RWPE2 (cell line): ENCODE measurements at places on chromosomes 7 and 10.

DNA sequence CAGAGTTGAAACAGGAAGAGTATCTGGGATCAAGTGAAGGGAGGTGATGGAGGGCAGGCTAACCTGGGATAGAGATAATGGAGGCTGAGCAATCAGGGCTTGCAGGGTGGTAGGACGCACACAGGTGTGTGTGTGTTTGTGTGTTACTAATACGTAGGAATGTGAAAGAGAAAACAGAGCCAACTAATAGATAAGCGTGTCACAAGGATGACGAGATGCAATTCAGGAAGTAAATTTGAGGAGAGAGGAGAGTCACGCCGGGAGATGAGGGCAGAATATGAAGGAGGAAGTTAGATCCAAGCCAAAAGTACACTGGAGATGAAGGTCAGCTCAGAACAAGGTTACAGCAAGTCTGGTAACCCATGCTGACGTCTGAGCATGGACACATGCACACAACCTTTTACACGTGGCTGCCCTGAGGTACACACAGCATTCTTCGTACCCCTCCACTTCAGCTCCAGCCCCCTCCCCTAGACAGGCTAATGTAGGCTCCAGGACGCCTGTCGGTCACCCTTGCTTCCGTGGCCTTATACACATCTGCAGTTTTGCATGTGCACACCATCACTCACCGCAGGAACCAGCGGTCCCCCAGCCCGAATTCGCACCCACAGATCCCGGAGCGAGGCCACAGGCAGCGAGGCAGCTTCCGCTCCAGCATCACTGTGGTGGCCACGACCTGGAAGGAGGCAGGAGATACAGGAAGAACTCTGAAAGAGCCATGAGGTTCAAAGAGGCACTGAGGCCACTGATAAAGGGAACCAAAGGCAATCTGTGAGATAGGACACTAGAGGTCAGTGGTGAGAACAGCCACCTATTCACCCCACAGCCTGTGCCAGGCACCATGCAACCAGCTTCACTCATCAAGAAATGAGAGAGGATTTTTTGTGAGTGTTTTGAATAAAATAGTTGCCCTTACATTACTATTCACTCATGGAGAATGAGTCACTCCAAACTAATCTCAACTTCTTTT, 23.7 kb upstream of the TRPV6 start:
- DNase-seq: no peak

GRCh38 chr10:70131560-70131937, 1.1 kb downstream of the AIFM2 start:
- DNase-seq: no peak

DNA sequence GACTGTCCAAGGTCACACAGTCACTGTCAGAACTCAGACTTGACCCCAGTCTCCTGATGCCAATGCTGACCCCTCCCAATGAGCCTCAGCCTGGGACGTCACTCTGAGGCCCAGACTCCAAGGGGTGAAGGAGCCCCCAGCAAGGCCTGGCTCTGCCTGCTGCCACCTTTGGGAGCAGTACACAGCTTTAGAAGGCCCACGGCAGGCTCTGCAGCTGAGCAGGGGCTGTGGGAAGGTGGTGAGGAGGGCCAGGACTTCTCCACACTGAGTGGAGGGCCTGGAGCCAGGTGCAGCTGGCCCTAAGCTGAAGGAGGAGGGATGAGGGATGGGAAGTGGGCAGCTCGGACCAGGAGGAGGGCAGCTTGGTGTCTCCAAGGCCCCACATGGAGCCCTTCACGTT, 23.9 kb upstream of the ZMIZ1 start:
- DNase-seq: peak; percentile 25

GRCh38 chr7:157250605-157251228, 86.1 kb upstream of the DNAJB6 start:
- no peak for DNase-seq

- no peak for DNase-seq
Observed at GRCh38 chr7:113125728-113126127, 7.4 kb upstream of the SMIM30 start.

GRCh38 chr10:79472951-79473350, 27.5 kb upstream of the ZCCHC24 start:
- no peak for DNase-seq

GRCh38 chr7:78734626-78735025, 718.8 kb downstream of the MAGI2 start:
- DNase-seq: no peak

GRCh38 chr7:30331338-30331737, 46.9 kb downstream of the ZNRF2 start:
- DNase-seq: no peak

DNA sequence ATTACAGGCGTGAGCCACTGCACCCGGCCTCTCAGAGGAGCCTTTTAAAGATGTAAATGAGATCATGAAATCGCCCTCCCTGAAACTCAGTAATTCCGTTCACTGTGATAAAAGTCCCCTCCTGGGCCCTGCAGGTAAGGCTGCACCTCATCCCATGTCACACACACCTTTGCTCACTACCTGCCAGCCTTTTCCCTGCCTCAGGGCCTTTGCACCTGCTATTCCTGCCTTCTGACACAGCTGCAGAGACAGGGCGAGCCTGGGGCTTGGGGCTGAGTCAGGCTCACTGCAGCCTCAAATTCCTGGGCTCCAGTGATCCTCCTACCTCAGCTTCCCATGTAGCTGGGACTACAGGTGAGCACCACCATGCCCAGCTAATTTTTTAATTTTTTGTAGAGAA, 118.8 kb downstream of the MYL10 start:
- no peak for DNase-seq

DNA sequence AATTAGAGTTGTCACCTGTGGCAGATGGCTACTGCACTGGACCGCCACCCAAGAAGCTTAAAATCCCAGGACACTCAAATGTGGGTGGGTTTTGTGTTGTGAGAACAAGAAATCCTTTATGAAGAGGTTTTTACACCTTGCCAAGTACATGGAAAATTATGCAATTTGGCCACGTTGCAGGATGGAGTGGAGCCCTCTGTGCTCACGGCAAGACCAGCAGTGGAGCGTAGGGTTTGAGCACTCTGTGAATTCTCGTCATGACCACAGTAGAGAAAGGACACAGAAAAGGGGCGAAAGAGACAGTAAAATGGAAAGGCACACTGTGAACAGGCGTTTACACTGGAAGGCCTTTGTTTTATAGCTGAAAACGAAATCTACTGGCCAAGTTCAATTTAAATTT, 222.6 kb downstream of the ADARB2 start:
- DNase-seq: no peak

DNA sequence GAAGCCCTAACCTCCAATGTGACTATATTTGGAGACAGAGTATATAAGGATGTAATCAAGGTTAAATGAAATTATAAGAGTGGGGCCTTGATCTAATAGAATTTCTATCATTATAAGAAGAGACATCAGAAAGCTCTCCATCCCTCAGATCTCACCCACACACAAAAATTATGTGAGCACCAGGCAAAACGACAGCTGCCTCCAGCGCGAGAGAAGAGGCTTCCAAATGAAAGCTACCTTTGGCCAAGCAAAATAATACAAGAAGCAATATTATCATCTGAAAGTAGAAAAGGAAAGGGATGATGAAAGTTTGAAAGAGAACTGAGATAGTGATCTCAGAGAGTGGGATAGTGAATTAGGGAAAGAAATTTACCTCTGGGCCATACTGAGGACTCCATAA, 1192.5 kb downstream of the NXPH1 start:
- DNase-seq: no peak

DNA sequence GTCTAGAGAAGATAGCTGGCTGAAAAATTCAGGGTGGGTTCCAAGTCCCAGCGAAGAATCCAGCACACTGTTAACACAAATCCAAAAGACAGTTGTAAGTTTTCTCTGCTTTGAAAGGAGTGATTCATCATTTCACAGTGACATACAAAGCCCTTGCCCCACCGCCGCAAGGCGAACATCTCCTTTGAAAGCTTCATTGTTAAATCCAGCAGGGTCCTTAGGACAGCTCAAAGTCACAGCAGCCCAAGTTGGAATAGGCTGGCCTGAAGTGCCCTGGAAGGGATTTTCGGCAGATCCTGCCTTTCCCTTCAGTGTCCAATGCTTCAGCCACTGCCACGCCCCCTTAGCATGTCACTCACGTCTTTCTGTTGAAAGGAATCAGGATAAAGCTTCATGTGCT, 526.1 kb downstream of the CALN1 start:
- no peak for DNase-seq

GRCh38 chr10:70893227-70894006, 5.1 kb upstream of the PCBD1 start:
- no peak for DNase-seq

- DNase-seq: no peak
Observed at GRCh38 chr10:20091698-20092097, 275.5 kb downstream of the PLXDC2 start.

GRCh38 chr7:135206941-135207391, 4.4 kb downstream of the WDR91 start:
- DNase-seq: no peak

GRCh38 chr10:25954851-25955250, 20.8 kb downstream of the MYO3A start:
- no peak for DNase-seq

- no peak for DNase-seq
Observed at GRCh38 chr7:18948521-18948920, 168.9 kb downstream of the TWIST1 start.

- DNase-seq: no peak
Observed at GRCh38 chr7:34430456-34430855, 227.6 kb upstream of the NPSR1 start.

DNA sequence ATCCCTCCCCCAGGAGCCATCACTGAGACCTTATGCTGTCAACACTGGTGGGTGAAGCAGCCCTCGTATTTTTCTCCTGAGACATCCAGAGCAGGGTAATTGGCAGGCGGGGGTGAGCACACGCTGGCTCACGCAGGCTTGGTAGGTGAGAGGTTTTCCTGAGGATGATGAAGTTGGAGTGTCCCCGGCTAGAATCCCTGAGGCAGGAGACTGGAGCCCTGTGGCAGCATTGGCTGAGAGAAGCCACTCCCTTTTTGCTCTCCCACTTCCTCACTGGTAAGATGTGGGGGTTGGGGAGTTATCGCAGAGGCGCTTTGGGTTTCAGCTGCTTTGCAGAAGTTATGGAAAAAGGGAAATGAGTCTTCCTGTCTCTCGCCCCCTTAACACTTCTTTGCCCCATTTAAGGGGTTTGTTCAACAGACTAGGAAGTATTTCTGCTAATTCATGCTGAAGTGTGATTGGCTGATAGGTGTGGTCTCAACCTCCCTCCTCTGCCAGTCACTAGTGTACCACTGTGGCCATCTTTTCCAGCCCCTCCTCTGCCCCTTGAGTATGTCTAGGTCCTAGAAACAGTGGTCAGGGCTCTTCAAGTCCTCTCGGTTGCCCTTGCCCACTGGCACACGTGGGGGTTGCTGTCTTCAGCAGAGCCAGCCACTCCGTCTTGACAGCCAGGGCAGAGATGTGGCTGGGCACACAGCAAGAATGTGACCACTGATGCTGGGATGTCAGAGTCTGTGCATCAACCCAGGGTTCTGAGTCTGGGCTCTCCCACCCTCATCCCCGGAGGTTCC, 5.7 kb downstream of the ARPC1B start:
- DNase-seq: no peak

DNA sequence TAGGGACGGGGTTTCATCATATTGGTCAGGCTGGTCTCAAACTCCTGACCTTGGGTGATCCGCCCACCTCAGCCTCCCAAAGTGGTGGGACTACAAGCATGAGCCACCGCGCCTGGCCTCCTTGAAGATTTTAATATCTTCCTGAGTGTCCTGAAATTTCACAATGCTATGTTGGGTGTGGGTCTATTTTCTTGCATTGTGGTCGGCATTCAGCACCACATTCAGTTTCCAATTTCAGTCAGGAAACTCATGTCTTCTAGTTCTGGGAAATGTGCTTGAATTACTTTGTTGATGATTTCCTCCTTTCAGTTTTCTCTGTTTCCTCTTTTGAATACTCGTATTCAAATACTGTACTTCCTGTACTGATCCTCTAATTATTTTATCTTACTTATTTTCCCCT, 49.3 kb upstream of the IL6 start:
- DNase-seq: no peak

GRCh38 chr7:116977172-116977571, 23.9 kb downstream of the ST7 start:
- DNase-seq: no peak

DNA sequence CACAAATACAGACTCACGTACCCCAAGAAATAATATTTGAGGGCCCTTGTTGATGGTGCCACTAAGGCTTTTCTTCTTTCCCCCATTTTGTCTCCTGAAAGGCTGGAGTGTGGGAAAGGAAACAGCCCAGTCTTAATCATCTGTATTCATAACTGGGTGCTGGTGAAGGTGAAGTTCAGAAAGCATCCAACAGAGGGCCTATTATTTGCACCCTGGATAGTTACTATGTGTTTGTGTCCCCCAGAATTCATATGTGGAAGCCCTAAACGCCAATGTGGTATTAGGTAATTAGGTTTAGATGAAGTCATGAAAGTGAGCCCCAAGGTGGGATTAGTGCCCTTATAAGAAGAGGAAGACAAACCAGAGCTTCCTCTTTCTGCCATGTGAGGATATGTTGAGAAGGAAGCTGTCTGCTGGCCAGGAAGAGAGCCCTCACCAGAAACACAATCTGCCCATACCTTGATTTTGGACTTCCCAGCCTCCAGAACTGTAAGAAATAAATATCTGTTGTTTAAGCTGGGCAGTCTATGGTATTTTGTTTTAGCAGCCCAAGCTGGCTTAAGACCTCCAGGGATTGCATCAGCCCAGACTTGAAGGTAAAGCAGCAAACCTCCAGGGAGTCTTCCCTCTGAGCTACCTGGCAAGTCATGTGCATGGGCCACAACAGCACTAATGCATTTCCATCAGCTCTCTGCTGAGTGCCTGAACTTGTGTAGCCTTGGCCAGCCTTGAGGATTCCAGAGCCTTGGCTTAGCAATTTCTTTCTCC, 90.0 kb upstream of the ADRB1 start:
- no peak for DNase-seq

GRCh38 chr7:148838905-148839304, 45.2 kb downstream of the EZH2 start:
- no peak for DNase-seq

DNA sequence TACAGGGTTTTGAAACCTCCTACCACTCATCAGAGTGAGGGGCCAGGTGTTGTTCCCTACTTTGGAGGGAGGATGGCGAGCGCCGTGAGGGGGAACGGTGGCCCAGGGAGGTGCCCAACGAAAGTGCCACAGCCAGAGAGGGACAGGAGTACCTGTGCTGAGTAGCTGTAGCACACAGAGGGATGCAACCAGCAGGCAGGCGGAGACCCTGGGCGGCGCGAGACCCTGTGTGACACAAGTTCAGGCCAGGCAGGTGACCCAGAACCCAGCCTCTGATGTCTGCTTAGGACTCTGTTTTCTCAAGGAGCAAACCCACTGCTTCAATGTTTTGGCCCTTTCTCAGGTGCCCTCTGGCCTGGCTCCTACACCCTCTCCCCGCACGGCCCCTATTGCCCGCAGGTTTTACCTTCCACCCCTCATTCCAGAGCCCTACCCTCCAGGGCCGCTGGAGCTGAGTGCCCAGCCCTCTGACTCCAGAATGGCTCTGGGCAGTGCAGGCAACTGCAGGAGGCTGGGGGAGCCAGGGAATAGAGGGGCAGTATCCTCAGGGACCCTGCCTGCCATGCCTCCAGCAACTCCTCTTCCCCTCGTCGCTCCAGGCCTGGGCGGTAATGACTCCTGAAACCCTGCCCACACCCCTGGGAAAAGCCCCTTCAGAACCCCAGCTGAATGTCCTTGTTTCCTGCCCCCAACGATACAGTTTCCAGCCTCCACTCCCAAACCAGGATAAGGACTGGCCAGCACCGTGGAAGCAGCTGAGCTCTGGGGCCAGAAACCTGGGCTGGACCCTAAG, 164.1 kb upstream of the RHEB start:
- DNase-seq: no peak

GRCh38 chr7:151187409-151188251, 580 bp upstream of the ASB10 start:
- no peak for DNase-seq

GRCh38 chr7:25770235-25770634, 381.8 kb upstream of the NFE2L3 start:
- DNase-seq: no peak

- DNase-seq: no peak
Observed at GRCh38 chr7:101754424-101755159, 62.8 kb upstream of the CUX1 start.
